ENCODE measurements at places on chromosomes 6 and 20.
A peak's percentile ranks its signal among the peaks of the same experiment; 100 is the strongest.

- no peak for DNase-seq
Measured at GRCh38 chr6:24004659-24005058, 121.4 kb upstream of the NRSN1 start.

GRCh38 chr20:61691978-61692377 is 373.7 kb downstream of the TAF4 start:
- no peak for DNase-seq

DNA sequence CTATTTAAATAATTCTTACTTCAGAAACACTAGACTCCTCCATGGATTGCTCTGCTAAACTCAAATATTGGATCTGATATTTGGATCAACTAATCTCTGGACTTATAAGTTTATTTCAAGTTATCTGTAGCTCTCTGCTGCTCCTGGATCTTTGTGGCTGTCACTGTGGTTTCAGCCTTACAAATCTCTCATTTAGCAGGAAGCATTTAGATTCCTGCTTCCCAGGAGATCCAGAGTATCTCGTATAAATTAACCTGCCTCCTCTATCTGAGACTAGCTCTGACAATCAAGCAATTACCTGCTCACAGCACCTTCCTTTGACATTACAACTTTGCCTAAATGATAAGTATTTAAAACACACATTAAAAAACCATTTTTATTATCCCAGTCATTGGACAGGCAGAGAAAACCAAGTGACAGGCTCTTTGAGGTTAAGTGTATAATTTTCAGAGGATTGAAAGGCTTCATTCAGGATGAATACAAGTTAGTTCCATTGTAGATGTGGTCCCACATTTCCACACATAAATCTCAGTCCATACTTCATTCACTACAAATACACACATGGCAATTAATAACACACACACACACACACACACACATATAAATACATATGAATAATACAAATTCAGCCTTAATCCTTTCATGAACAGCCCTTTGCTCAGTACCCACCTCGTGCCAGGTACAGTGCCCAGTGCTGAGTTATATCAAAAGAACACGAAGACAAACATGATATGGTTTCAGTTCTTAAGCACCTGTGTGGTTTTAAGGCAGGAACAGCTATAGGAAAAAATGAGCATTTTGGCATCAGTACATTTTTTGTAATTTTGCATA is 55.5 kb upstream of the PLCB1 start:
- no peak for DNase-seq

DNA sequence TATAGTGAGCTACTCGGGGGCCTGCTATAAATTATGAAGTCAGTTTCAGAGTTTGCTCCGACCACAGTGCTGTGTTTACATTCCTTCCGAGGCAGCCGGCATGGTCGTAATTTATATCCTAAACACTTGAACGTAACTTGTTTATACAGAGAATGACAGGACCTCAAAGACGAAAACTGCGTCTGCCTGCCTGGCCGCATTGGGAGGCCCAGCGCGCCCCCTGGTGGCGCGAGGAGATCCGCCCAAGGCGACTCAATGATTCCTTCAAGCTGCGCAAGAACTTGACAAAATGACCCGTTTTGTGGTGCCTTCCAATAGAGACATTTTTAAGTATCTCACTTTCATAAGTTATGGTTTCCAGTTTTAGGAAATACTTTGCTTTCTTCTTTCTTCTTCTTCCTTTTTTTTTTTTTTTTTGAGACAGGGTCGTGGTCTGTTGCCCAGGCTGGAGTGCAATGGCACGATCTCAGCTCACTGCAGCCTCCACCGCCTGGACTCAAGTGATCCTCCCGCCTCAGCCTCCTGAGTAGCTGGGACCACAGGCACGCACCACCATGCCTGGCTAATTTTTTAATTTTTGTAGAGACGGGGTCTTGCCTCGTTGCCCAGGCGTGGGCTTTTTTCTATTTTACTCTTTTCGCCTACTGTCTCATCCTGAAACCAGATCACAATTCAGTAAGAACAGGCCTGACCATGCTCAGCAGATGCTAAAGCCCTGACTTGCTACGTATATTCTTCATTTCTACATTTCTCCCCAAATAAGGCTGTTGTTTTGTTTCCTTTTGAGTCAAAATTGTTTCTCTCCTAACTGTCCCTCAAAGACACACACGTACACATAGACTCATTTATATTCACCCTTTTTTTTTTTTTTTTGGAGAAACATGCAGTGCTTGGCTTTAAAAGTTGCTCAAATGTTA is 7.8 kb downstream of the FOXF2 start:
- peak; percentile 57 for DNase-seq

DNA sequence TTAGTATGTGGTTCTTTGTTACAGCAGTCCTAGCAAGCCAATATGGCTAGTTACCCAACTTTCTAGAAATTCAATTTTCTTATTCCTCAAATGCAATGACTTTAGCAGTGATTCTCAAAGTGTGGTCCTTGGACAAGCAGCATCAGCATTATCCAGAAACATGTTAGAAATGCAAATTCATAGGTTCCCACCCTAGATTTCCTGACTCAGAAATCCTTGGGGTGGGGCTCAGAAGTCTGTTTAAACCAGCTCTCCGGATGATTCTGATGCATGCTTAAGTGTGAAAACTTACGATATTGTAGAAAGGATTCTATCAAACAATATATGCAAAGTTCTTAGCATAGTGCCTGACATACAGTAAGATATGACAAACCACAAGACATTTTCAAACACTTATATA is 757.1 kb downstream of the DHX35 start:
- no peak for DNase-seq

DNA sequence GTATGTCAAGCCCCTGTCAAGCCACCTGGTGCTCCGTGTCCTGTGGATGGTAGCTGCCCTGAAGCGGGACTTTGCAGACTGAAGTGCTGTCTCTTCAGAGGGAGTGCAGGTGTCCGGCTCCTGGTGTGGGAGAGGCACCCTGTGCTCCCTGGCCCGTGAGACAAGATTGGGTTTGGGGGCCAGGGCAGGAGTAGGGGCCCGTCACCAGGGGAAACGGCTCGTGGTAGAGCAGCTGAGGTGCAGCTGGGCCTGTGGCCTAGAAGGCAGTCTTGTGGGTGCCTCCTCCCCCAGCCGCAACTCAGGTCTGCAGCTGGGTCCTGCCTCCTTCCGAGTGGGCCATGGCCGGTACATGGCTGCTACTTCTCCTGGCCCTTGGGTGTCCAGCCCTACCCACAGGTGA is at the start of gene PTCRA:
Gene PTCRA (plus strand): TSS at position 322 of the 400 bp plus-strand sequence. CDS start 17 bp downstream, at position 339.
- DNase-seq, result no peak

DNA sequence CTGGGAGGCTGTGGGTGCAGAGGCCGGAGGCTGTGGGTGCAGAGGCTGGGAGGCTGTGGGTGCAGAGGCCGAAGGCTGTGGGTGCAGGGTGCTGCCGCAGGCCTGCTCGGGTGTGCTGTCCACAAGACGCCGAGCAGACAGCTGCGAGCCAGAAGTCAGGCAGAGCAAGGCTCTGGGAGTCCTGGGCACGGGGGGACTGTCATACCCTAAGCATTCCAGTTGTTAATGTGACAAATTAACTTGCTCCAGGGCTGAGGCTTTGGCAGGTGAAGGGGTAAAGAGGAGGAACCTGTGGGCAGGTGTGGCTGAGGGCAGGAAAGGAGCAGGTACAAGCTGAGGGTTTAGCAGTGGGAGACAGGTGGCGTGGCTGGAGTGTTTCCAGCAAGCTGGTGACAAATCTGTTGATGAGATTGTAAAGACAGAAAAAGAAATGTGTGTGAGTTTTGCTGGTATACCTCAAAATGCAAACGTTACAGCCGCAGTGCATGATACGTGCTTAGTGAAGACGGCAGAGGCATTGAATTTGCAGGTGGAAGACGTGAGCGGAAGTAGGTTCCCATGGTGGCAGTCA is 14.2 kb upstream of the ADRM1 start:
- DNase-seq, result no peak

GRCh38 chr6:55833284-55833683 is 42.1 kb downstream of the BMP5 start:
- DNase-seq, result no peak

- DNase-seq, result no peak
Measured at GRCh38 chr6:132020138-132020581, 69.0 kb upstream of the CCN2 start.

GRCh38 chr6:26017632-26017966 is 55.0 kb downstream of the TRIM38 start:
- peak; percentile 74 for DNase-seq

DNA sequence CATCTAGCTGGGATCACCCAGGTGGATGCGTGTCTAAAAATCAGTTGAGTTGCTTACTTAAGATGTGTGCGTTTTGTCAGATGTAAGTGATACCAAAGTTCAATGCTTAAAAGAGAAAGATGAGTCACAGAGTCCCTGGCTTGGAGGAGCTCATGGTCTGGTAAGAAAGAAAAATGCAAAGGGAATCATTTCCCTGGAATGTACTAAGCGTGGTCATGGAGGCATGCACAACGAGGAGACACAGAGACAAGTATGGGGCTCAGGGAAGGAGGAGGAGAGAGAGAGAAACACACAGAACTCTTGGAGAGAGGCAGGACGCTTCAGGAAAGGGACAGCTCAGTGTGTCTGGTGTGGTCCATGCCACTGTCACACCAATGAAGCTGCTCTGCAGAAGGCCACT is 186.9 kb upstream of the GMDS start:
- DNase-seq, result no peak

DNA sequence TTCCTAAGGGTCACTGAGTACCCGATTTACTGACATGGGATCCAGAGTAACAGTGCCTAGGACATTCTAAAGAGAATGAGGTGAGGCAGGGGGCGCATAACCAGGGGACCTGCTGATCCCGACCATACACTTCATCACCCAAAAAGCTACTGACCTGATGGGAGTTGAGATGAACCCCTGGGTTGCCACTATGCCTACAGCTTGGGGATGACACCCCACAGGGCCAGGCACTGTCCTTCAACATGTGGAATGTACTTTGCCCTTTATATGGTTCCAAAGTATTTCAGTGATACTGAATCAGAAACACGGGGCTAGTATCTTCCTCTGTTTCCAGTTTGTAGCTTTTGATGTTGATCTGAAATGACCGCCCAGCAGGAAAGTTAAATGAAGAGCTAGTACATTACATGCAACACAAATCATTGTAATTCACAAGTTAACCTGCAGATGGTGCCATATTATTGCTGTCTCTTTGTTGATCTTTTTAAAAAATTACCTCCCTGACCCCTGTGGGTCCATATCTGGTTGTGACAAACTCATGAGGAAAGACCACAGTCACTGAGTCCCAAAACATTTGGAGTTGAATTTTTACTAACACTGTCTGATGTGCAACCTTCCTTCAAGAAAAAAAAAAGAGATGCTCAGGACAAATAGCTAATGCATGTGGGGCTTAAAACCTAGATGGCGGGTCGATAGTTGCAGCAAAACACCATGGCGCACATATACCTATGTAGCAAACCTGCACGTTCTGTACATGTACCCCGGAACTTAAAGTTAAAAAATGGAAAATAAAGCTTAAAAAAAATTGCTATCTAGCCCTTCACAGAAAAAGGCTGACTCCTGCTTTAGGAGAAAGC is 42.7 kb upstream of the GCNT2 start:
- DNase-seq, result peak; percentile 11

- no peak for DNase-seq
Measured at GRCh38 chr20:12219798-12220197, 302.1 kb downstream of the BTBD3 start.

DNA sequence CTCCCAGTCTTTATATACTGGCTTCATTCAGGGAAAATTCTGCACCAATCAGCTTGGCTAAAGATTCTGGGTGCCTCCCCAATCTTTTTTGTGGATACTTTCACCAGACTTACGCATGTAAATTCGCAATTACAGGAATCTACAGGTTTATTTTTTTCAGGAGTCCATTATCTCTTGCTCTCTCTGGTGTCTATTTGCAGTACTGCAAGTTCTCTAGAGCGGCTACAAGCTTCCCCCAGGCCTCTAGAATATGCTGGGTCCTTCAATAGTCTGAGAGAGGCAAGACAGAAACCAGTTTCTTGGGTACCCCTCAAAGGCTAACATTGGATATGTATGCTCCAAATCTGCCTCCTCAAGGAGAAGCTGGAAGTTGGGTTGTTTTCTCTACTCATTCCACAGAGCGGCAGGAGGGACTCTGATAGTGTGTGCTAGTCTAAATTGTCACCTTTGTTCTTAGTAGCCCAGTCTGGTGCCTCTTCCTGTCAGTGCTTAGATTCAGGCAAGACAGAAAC is 58.5 kb downstream of the SUN5 start:
- DNase-seq, result peak; percentile 56

DNA sequence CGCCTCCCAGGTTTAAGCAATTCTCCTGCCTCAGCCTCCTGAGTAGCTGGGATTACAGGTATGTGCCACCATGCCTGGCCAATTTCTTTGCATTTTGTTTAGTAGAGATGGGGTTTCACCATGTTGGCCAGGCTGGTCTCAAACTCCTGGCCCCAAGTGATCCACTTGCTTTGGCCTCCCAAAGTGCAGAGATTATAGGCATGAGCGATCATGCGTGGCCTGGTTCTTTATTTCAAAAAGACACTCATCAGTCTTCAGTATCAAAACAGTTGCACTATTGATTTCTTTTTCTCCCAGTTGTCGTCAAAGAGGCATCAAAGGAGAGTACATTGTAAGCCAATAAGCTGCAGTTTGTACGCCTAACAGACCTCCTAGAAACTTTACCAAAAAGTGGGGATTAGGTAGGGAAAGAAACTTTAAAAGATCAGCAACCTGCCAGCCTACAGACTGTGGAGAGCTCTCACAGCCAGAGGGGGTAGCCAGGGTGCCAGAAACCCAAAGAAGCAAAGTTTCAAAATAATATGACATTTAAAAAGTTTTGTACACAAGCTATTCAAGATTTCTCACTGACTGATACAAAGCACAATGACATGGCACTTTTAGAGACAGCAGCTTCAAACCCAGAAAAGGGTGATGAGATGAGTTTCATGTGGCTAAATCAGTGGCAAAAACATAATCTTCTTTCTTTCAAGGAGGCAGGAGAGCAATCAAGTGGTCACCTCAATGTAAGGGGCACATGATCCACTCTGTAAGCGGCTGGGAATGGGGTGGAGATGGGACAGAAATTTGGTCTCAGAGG is 83.0 kb upstream of the RALY start:
- DNase-seq, result no peak

- peak; percentile 11 for DNase-seq
Measured at GRCh38 chr20:8156235-8157079, 24.4 kb downstream of the PLCB1 start.

DNA sequence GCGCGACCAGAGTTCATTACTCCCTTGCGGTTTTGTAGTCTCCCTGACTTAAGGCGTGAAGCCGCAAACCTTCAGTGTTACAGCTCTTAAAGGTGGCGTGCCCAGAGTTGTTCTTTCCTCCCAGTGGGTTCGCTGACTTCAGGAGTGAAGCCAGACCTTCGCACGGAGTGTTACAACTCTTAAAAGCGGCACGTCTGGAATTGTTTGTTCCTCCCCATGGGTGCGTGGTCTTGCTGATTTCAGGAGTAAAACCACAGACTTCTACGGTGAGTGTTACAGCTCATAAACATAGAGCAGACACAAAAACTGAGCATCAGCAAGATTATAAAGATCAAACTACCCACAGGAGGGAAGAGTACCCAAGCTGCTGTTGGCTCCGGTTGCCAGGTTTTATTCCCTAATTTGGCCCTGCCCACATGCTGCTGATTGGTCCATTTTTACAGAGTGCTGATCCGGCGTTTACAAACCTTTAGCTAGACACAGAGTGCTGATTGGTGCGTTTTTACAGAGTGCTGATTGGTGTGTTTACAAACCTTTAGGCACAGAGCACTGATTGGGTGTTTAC is 10.4 kb downstream of the TMEM14C start:
- DNase-seq, result no peak
